ENCODE measurements at places on chromosomes 16 and 17. TPM values are rescaled to one million over a fixed set of nuclear protein-coding genes. Genes with fewer than 3 reads are reported as not detected.
A peak's percentile ranks its signal among the peaks of the same experiment; 100 is the strongest.

GRCh38 chr17:79810130-79811010 is 13.5 kb upstream of the CBX8 start:
- peak; percentile 85 for DNase-seq

The C16orf92 gene
- not detected for total RNA-seq

DNA sequence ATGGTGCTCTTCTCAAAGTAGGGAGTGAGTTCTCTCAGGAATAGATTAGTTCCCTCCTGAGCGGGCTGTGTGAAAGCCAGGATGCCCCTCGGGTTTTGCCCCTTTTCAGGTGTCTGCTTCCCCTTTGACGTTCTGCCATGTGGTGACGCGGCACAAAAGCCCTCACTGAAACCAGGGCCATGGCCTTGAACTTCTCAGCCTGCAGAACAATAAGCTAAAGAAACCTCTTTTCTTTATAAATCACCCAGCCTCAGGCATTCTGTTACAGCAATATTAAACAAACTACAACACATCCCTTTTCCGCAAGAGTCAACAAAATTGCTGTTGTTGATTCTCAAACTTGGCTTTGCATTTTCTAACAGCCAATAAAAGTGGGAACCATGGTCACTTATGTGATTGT is 15.5 kb upstream of the CACNG5 start:
- no peak for DNase-seq

DNA sequence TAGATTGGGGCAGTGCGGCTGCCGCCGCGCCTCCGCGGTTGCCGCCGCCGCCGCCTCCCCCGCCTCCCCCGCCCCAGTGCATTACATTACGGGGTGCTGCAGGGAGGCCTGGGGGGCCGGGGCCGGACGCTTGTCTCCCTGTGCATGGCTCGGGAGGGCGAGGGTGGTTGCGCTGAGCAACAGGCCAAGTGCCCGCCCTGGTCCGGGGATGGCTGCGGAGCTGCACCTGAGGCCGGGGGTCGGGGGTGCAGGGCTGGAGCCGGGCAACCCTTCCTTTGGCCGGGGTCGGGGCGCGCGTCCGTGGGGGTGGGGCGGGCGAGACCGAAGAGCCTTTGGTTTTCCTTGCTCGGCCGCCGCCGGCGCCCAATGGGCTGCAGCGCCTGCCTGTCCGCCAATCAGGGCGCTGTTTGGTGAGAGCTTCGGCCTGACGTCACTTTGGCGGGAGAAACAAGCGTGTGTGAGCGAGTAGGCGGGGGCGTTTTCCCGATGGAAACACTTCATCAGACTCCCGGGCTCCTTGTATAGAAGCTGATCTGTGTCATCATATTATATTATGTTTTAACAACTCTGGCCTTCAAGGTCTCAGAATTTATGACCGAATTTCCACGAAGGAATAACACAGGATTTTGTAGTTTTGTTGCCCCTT is 941 bp upstream of the FBXL20 start:
- DNase-seq: peak; percentile 95

- peak; percentile 71 for DNase-seq
These were observed 23.1 kb upstream of the C16orf78 start for GRCh38 chr16:49350265-49351095.

The NPIPB6 gene
- total RNA-seq: 2.0 TPM

- no peak for DNase-seq
These were observed 63.9 kb upstream of the ARL4D start for GRCh38 chr17:43334738-43335402.

The CCL4L2 gene
- total RNA-seq: 1.0 TPM

The KRTAP3-1 gene
- total RNA-seq: not detected

The KRTAP1-5 gene
- not detected for total RNA-seq

The GUCY2D gene
- not detected for total RNA-seq

GRCh38 chr17:79577485-79578187 is 33.2 kb downstream of the RBFOX3 start:
- no peak for DNase-seq

DNA sequence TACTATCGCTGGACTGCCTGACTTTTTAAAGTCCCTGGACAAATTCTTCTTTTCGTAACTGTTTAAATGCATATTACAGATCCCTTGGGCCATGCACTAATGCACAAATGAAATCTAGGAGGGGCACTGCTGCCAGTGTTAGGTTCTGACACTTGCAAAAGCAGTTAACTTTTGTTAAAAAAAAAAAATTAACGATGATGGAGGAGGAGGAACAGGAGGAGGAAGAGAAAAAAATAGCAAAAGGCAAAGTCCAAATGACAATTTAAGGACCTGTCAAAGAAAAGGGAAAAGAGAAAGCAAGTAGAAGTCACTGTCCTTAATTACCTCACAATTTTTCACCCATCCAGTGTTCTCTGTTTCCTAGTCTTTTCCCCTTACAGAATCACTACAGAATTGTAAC is 97.8 kb upstream of the CORO6 start:
- no peak for DNase-seq

DNA sequence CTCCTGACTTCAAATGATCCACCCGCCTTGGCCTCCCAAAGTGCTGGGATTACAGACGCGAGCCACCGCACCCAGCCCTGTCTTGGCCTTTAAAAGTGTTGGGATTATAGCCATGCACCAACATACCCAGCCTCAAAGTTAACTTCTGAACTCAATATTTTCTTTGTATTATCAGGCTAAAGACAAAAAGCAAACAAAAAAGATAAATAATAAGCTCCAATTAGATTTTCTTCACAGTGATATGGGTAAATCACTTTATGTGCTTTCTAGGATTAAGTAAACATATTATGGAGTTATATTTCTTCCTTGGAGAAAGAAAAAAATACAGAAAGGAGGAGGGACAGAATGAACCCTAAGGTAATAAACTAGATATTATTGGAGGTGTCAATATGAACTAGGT is 74.3 kb downstream of the FBXL20 start:
- DNase-seq: no peak

GRCh38 chr16:23968176-23968575 is 132.4 kb downstream of the PRKCB start:
- DNase-seq: no peak

GRCh38 chr17:79799538-79800324 is 2.9 kb upstream of the CBX8 start:
- DNase-seq: peak; percentile 62

The ASIC2 gene
- total RNA-seq: not detected

DNA sequence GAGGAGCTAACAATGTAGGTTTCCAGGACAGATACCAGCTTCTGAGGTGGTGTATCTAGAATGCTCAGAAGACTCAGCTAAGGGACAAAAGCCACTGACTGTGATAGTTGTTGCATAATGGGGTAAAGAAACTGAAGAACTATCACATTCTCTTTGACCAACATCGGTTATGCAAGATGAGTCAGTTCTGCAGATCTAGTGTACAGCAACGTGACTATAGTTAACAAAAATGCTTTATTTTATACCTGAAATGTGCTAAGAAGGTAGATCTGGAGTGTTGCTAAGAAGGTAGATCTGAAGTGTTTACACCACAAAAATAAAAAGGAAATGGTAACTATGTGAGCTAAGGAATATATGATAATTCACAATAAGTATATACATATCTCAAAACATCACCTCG is 2.5 kb downstream of the KRTAP9-6 start:
- no peak for DNase-seq

The MOSMO gene
- total RNA-seq: 6.5 TPM

The KRTAP2-1 gene
- total RNA-seq: not detected

DNA sequence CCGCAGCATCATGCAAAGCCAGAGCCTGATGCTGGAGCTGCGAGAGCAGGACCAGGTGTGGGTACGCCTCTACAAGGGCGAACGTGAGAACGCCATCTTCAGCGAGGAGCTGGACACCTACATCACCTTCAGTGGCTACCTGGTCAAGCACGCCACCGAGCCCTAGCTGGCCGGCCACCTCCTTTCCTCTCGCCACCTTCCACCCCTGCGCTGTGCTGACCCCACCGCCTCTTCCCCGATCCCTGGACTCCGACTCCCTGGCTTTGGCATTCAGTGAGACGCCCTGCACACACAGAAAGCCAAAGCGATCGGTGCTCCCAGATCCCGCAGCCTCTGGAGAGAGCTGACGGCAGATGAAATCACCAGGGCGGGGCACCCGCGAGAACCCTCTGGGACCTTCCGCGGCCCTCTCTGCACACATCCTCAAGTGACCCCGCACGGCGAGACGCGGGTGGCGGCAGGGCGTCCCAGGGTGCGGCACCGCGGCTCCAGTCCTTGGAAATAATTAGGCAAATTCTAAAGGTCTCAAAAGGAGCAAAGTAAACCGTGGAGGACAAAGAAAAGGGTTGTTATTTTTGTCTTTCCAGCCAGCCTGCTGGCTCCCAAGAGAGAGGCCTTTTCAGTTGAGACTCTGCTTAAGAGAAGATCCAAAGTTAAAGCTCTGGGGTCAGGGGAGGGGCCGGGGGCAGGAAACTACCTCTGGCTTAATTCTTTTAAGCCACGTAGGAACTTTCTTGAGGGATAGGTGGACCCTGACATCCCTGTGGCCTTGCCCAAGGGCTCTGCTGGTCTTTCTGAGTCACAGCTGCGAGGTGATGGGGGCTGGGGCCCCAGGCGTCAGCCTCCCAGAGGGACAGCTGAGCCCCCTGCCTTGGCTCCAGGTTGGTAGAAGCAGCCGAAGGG is 24.2 kb downstream of the C1QTNF1 start:
- DNase-seq: no peak

DNA sequence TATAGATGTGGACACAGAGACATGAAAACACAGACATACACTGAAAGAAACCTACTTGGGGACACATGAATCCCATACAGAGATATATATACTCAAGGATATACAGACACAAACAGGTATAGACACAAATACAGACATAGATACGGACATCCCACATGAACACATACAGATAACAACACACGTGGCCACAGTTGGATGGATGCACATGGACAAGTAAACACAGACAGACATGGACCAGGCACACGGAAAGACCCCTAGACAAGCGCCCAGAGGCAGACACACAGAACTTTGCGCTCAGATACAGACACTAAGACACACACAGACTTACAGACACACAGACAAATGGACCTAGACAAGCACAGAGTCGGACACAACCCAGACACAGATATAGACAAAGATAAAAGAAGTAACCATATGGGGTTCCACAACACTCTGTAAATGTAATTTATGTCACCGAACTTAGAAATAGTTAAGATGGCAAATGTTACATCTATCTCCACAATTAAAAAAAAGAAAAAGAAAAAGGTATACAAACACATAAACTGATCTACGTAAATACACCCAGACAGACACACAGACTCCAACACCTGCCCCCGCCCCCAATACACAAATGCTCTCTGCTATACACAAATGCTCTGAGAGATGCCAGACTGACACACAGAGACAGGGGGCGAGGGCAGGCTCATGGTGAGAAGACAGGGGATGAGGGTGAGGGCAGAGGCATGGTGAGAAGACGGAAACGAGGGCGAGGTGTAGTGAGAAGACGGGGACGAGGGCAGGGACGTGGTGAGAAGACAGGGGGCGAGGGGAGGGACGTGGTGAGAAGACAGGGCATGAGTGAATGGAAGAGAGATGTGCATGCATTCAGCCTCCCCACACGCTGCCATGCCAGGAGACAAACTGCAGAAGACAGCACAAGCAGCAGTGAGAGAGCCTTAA is 118.3 kb downstream of the SMG6 start:
- no peak for DNase-seq

GRCh38 chr16:84486551-84487235 is 17.8 kb downstream of the MEAK7 start:
- DNase-seq: no peak

GRCh38 chr17:28499684-28500357 is 6.3 kb upstream of the FOXN1 start:
- DNase-seq: no peak

DNA sequence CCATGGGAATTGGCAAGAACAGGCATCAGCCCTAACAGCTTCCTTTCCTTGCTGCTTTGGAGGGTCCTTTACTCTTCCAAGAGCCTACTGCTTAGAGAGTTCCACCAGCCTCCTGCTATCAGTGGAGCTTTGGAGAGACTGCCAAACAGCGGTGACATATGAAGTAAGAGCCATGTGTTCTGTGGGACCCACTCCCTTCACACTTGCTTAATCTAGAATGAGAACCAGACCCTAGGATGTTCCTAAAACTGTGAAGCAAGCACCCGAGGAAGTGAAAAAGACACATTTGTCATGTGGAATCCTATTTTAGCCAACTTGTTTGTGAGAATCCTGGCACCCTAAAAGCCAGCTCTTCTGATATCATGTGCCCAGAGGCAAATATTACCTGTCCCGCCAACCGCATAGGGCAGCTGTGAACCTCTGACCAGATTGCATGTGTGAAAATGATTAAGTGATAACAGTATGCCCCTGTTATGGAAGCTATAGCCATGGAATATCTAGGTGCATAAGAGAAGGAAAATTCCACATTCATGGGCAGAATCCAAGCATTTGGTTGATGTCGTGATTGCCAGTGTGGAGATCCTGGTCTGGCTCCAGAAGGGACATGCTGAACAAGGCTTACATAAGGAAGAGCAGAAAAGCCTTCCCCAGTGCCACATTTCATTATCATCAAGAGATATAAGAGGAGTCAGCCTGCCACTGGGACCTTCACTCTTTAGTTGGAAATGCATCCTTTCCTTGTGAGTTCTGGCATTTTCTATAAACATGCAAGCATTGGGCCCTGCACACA is 18.7 kb downstream of the RCVRN start:
- no peak for DNase-seq

The HYDIN gene
- not detected for total RNA-seq

DNA sequence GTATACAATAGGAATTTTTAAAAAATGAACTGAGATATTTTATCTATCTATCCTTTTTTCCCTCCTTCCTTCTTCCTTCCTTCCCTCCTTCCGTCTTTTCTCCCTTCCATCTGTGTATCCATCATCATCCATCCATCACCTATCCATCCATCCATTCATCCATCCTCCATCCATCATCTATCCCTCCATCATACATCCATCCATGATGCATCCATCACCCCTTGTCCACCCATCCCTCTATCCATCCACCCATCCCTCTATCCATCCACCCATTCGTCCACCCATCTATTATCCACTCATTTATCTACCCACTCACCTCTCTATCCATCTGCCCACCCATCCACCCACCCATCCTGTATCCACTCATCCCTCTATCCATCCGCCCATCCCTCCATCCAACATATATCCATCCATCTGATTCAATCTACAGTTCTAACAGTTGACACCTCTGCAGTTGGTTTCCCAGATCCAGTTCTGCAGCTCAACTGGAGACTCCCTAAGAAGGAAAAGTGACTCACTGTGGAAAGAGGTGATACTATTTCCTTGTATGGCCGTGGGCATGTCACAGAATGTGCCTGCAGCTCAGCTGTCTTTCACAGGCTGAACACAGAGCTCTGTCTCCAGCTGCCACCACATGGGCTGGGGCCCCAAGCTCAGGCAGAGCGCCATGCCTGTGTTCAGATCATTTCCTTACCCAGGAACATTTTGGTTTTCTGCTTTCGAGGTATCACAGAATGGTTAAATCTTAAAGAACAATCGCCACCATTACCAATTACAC is 130.8 kb downstream of the XYLT1 start:
- no peak for DNase-seq

All from activated naive CD4-positive, alpha-beta T cell treated with anti-CD3 and anti-CD28 coated beads for 36 hours (primary cell).